ENCODE measurements at places on chromosomes 7 and 10.

GRCh38 chr10:125014086-125014830, 72.3 kb downstream of the ZRANB1 start:
- DNase-seq = no peak

GRCh38 chr7:116521046-116521664, 3.7 kb upstream of the CAV1 start:
- DNase-seq = no peak

- no peak for DNase-seq
Observed at GRCh38 chr10:7792541-7792940, 4.6 kb downstream of the ATP5F1C start.

- DNase-seq = no peak
Observed at GRCh38 chr7:150973571-150974451, 4.3 kb downstream of the KCNH2 start.

GRCh38 chr7:37633048-37633447, 50.5 kb upstream of the GPR141 start:
- no peak for DNase-seq

DNA sequence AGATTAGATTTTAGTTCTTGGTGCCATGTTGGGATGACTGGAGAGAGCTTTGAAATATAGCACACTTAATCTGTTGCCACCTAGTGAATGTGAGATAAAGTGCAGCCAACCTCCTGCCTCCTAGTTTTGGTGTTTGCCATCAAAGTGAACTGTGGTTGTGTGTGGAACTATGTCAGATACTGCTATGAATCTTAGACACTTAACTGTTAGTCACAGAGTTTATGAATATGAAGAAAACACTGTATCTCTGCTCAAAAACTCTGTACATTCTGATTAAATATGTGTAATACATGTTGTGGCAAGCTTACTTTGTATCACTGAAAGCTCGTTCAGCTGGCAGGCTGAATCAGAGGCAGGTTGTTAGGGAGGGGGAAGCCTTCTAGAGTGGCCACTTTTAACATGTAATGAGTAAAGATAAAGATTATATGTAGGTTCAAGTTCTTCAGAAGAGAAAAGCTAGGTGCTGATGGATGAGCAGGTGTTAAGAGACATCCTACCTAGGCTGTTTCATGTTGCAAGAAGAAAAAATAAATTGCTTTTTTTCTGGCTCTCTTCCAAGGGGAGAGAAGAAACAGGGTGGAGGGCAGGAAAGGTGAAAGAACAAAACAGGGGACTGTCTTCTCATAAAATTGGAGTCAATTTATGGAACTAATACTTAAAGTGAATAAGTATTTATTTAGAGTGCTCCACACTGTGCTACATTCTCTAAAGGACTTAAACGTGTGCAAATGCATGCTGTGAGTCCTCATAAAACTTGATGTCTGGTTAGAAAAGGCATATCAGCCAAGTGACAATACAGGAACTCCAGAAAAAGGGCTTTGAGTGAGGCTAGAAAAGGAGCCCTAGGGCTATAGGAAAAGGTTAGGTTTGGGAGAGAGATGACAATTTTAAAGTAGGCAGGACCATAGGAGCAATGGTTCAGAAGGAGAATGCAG, 14.1 kb upstream of the LAMB1 start:
- DNase-seq = no peak

DNA sequence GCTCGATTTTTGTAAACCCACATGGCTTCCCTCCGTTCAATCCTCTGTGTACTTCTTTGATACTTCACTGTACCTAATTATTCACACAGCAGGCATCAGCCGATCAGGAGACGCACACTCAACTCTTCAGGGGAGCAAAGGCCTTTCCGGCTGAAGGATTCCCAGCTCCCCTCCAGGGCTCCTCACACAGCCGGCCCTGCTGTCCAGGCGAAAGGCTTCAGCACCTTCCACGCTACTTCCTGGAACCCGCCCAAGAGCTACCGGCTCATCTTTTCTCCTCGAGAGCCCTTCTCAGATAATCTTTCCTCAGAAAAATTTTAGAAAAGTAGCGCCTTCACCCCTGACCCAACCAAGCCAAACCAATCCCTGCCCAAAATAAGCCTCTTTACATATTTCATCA, 270.4 kb downstream of the ZMYND11 start:
- DNase-seq = no peak

GRCh38 chr10:76033457-76034196, 602.2 kb downstream of the LRMDA start:
- no peak for DNase-seq

DNA sequence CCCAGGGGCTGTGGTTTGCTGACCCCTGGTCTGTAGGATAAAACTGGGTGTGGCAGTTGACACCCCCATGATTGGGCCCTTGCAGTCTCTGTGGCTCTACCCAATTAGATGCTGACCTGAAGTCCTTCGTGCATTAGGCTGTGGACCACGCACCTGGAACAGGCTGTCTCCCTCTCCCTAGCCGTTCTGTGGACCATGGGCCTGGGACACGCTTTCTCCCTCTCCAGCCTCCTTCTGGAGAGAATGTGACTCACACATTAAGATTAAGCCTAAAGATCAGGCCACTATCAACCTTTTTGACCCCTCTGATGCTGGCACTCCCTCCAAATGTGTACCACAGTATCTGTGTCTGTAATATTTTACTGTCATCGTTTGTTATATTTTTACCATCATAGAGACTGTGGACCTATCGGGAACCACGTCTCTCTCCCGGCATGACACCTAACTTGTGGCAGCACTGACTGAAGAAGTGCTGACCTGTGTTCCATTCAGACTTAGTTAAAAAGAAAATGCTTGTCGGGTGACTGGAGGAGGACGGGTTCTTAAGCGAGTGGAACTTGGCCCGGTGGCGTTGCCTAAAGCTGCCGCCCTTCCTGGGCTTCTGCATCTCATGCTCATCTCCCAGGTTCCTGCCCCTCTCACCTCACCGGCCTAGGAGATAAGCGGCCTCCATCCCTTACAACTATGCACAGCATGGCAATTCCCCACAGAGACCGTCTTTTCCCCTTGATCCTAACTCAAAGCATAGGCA, 92.8 kb downstream of the WDR37 start:
- no peak for DNase-seq

DNA sequence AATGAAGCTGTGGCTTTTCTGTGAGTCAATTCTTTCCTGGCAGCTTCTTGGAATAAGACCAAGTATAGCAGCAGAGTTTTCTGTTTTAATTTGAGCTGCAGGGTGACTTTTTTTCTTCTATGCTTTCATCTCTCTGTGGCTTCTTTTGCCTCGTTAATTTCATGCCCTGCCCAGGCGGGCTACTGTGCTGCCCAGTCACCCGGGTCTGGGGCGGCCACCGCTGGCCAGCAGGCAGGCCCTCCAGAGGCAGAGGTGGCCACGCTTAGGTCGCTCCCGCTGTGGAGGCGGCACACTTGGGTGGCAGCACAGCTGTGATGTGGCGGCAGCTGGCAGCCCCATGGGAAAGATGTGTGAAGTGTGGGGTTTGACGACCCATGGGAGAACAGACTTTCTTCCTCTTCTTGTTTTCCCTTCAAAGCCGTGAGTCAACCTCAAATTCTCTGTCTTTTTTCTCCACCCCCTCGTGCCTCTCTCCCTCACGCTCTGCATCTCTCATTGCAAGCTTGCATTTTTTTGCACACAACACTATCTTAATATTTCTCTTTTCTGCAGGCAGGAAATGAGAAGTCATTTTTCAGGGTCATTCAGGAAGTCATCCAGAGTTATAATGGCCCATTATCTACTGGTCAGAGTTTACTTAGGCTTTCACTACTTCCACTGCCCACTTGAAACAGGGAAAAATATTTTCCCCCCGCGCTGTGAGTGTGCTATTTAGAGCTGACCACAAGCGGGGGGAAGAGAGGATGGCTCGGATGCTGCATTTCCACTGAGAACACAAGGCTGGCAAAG, 67.8 kb downstream of the EGFR start:
- no peak for DNase-seq

GRCh38 chr7:105352018-105352612, 36.6 kb downstream of the SRPK2 start:
- DNase-seq = peak; percentile 64

- no peak for DNase-seq
Observed at GRCh38 chr7:70553364-70553763, 578.6 kb upstream of the GALNT17 start.
